Globus pallidus (tissue), 1 donor: ENCODE measurements at places on chromosomes 3 and 15.
A peak's percentile ranks its signal among the peaks of the same experiment; 100 is the strongest.

GRCh38 chr3:166013073-166013679 lies 176.0 kb upstream of the BCHE start:
- DNase-seq = no peak

DNA sequence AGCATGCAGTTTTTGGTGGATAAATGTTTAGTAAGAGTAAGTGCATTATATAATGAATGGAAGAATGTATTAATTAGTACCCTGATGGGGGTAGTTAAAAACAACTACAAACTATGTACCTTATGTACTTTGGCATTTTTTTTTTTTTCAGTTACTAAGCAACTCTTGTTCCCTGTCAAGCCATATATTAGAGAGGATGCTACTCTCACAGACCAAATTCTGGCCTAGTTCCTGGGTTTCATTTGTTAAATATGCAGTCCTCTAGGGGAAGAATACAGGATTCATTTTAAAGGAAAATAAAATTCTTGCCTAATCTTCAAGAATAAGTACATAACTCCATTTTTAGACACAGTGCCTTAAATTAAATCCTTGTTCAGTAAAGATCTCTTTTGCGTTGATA lies 16.9 kb downstream of the FAM98B start:
- DNase-seq = no peak

DNA sequence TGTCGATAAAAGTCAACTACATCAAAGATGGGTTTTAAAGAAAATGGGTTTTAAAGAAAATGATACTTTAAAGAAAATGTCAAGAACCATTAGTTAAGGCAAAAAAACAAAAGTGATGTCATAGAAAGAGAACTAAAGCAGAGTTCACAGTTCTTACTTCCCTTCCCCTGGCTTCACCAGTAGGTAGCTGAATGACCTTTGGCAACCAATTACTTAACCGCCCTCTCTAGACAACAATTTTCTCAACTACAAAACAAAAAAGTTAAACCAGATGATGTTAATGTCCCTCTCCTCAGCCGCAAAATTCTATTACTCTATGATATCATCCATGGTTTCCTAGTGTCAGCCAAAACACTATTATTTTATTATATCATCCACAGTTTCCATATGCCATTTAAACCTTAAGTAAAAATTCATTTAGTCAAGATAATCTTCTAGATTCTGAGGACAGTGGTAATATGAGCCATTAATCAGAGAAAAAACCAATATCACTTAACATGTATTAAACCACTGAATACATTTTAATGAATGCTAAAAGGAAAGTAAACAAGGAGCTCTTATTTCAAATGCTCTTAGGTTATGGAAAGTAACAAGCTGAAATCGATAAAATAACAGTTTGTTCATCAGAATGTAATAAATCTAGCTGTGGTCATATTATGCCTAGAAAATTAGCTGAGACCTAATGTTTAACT lies 13.1 kb downstream of the RYK start:
- DNase-seq = no peak

DNA sequence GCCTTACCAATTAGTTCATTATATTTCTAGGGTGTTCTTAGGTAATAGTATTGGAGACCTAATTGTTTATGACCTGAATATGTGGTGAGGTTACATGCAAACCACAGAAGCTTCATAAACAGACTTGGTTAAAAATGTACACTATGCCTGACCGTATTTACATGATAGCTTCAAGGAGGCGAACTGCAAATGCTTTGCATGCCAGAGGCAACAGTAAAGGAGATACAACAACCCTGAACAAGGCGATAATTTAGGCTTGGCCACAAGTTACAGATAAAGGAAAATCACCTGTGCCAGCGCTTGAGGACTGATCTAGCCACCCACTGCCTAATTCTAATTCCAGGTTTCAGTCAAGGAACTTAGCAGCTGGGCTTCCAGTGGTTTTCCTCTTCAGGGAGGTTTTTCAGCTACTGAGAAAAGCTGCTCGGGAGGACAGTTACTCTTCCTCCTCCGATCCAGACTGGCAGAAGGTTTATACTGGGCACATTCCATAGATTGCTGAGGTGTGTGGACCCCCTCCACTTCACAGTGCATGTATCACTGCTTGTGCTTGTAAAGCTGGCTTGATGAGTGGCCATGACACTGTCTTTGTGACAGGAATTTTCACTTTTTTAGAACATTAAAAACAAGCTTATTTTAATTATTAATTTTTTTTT lies 95.6 kb downstream of the DHX36 start:
- no peak for DNase-seq

- no peak for DNase-seq
Measured at GRCh38 chr15:38690216-38690615, 125.6 kb upstream of the RASGRP1 start.

DNA sequence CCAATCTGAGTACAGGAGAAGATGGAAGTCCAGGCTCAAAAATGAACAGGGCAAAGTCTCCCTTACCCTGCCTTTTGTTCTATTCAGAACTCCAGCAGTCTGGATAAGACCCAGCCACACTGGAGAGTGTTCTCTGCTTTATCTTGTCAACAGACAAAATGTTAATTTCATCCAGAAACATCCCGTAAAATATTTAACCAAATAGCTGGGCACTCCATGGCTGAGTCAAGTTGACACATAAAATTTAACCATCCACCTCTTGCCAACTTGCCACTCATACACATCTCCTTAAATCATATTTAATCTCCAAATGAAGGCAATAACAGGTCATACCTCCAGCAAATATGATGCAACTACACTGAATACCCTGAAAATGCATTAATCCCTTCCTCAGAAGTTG lies 33.6 kb downstream of the MKRN3 start:
- DNase-seq = no peak

DNA sequence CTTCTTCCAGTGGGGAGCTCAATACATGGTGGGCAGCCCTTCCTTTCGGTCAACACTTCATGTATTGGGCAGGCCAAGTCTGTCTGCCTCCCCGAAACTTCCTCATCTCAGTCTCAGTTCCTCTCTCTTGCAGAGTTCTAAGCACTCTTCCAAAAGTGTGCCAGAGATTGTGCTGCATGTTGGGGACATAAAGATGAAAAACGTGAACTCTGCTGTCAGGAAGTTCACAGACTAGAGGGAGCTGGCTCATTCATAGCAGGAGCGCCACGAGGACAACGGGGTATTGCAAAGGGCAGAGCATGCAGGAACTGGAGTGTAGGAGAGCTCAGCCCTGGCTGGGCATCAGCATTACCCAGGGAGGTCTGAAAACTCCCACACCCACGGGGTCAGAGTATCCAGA lies 15.3 kb upstream of the EPHB3 start:
- peak; percentile 58 for DNase-seq

- no peak for DNase-seq
Measured at GRCh38 chr3:196812853-196813252, 54.9 kb upstream of the SENP5 start.

GRCh38 chr15:100042558-100042957 lies 299.2 kb downstream of the ADAMTS17 start:
- DNase-seq = no peak

GRCh38 chr3:170523248-170523647 lies 62.6 kb downstream of the SLC7A14 start:
- no peak for DNase-seq

DNA sequence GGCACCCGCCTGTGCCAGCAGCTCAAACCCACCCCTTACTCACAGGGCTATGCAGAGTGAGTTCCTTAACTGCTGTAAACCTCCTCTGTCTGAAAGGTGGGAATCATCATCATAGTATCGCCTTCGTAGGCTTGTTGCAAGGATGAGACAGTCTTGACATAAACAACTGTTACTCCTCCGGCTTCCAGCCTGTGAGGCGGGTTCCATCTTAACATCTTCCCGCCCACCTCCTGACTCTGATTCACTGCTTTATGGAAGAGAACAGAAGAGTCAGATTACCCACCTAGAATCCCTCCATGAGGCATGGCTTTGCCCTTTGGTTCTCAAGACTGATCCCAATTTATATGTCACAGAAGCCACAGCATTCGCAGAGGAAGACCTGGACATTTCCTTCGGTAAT lies 21.9 kb downstream of the POLR2M start:
- DNase-seq = no peak

GRCh38 chr15:89399238-89400115 lies 64.9 kb upstream of the POLG start:
- DNase-seq = peak; percentile 67

DNA sequence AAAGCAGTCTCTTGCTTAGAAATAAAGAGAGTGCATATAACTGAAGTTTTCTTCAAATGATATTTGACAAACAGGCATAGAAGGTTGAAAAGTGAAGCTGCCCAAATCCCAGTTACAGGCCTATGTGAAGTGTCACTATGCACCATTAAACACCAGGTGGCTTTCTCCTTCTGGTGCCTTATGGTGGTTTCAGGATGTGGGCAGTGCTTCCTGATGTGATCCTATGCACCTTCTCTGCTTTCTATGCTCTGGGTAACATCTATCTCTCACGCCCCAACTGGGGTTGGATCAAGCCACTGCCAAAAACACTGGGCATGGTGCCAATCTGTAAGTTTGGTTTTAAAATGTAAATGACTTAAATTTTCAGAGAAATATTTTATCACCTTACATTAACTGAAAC lies 744.7 kb downstream of the TUSC7 start:
- DNase-seq = no peak

DNA sequence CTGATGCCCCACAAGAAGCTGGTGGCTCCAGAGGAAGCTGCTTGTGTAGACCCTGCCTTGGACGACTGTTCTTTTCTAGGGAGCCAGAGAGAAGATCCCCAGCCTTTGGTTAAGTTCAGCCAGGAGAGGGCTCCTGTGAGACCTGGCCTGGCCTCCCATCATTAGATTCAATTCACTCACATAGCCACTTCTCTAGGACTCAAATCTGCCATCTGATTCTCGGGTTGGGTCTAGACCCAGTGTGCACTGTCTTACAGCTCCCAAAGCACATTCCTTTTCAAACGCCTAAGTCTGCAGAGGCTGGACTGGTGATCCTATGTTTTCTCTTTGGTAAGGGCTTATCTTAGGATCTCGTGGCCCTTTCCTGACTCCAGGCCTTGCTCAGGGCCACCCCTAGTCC lies 81.7 kb upstream of the NPHP3 start:
- DNase-seq = no peak

DNA sequence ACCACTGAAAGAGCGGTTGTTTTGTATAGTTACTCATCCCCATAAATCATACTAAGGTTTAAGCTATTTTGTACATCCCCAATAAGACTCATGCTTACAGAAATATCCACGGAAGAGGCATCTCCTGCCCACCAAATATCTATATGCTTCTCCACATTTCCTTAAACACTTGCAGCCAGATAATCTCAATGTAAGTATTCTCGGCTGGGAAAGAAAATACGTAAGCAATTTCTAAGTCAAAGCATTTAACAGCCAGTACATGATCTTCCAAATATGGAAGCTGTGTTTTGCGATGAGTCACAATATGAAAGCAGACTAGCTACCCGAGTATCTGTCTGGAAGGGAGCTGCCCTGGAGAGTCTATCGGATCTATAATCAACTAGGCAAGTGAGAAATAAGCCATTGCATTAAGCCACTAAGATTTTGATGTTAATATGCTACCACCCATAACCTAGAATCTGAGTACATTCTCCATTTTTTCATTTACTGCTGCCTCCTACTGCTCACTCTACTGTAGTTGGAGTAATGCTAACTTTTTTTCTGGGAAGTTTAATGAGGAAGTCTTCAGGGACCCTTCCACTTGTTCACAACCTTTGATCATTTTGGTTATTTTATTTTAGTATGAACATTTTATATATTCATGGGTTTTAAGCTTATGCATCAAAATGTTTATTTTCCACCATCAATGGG lies 26.9 kb upstream of the ZMAT3 start:
- DNase-seq = no peak

DNA sequence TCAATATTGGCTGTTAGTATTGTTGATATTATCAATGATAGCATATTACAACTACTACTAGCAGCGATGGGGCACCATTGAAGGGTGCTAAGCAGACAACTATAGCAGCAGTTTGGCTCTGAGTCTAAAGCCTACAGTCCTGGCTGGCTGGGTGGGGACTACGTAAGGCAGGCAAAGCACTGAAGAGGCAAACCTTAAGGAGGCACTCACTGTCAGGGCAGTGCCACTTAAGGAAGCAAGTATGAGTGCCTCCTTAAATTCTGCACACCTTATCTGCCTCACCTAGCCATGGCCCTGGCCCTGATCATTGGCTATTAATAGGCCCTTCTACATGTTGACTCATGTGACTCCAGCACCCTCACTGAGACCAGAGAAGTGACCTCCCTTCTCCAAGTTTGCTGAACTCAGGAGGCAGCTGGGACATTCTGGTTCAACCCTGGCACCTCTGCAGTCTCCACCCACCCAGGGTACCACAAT lies 20.6 kb downstream of the CDCP1 start:
- DNase-seq = no peak

DNA sequence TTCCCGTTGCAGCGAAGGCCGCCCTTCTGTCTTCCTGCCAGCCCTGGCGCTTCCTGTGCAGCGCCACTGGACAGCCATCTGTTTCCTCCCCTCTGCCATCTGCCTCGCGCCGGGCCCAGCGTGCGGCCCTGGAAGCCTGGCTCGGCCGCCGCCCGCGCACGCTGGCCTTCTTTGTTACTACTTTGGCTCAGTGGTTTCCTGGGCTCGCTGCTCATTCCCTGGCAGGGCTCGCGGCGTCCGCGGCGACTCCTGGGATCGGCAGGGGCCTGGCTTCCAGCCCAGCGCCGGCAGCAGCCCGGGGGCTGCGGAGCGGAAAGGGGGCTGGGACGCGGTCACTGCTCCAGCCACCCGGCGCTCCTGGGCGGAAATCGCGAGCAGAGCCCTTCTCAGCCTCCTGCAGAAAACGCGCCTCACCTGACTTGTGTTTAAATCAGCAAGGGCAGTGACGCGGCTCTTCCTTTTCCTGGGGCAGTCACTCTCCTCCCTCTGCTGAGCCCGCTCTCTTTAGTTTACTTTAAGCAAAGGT lies 10.0 kb downstream of the CMTM7 start:
- DNase-seq = peak; percentile 69

DNA sequence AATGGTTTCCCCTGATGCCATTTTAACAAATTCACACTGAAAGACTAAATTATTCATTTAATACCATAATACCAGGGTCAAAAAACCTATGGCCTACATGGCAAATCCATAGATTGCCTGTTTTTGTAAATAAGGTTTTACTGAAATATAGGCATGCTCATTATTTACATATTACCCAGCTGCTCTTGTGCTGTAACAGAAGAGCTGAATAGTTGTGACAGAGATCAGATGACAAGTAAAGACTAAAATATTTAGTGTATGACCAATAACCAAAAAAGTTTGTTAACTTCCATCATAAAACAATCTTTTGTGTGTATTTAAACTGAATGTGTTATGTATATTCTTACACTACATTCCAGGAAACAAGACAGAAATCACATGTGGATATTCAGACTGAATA lies 60.2 kb downstream of the DENND4A start:
- DNase-seq = no peak

- DNase-seq = no peak
Measured at GRCh38 chr3:113212150-113212843, 940 bp downstream of the BOC start.

- DNase-seq = no peak
Measured at GRCh38 chr15:49314716-49315115, 108.3 kb upstream of the FGF7 start.

- DNase-seq = peak; percentile 44
Measured at GRCh38 chr15:33021806-33022389, 172.6 kb downstream of the FMN1 start.
